Activated T-cell treated with anti-CD3 and anti-CD28 coated beads, Interleukin-2, amount 50 U/mL, for 48 hours (primary cell): ENCODE measurements at places on chromosomes 13 and 19.

DNA sequence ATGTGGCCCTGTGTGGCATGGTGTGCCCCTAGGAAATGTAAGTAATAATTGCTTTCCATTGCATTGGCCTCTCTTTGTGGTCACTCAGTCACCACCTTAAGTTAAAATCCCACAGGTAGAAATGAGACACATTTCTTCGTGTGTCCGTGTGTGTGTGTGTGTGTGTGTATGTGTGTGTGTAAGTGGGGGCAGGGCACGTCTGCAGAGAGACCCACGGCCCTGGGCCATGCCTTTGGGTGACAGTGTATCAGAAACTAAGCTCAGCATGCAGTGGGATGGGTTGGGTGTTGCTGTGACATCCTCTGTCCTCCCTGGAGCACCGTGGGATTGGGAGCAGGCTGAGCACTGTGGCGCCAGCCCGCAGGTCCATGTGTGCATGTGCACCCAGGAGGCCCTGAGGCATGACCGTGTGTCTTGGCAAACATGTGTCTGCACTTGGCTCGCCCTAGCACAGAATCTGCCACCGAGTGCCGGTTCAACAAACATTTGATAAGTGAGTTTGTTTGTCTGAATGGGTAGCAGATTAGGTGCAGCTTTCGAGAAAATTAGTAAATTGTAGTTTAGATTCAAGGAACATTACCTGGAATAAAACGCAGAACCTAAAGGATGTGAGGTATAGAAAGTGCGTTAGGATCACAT, 91.8 kb downstream of the WTIP start:
- DNase-seq = no peak

- DNase-seq = no peak
Observed at GRCh38 chr19:29326351-29326750, 113.4 kb upstream of the UQCRFS1 start.

GRCh38 chr13:19888799-19889198, 25.4 kb upstream of the ZMYM5 start:
- no peak for DNase-seq

GRCh38 chr13:109727251-109727650, 59.1 kb downstream of the IRS2 start:
- DNase-seq = no peak

DNA sequence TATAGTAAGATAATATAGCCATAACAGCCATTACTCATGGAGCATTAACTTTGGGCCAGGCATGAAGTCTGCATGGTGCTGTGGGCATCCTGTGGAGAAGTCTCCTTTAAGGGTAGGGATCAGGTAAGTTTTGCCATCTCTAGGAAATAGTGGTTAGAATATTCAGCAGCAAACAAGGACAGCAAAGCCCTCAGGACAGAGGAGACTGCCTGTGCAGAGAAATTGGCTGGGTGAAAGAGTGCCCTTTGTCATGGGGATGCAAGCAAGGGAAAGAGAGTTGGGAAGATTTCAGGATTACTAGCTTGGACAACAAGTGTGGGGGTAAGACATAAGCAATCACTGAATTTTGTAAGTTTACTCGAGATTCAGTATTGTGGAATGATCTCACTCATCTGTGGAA, 15.7 kb upstream of the OBI1 start:
- no peak for DNase-seq

- DNase-seq = no peak
Observed at GRCh38 chr19:17129377-17129776, 53.8 kb downstream of the MYO9B start.
